ENCODE measurements at places on chromosomes 12 and 14.

DNA sequence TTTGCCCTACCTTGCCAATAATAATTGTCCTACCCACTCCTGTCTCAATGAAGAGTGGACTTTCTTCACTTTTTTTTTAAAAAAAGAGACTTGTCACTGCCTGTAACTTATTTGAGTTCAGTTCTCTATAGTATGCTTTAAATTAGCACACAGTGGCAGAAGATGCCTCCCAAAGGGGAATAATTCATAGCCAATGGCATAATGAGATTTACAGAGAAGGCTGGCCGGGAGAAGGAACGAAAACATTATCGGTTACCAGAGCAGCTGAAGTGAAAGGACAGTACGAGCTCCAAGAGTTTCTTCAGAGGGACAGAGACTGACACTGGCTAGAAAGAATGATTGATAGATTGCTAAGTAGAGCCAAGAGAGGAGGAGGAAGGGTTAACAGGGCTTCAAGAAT lies 356.3 kb downstream of the EMP1 start:
- DNase-seq: no peak

DNA sequence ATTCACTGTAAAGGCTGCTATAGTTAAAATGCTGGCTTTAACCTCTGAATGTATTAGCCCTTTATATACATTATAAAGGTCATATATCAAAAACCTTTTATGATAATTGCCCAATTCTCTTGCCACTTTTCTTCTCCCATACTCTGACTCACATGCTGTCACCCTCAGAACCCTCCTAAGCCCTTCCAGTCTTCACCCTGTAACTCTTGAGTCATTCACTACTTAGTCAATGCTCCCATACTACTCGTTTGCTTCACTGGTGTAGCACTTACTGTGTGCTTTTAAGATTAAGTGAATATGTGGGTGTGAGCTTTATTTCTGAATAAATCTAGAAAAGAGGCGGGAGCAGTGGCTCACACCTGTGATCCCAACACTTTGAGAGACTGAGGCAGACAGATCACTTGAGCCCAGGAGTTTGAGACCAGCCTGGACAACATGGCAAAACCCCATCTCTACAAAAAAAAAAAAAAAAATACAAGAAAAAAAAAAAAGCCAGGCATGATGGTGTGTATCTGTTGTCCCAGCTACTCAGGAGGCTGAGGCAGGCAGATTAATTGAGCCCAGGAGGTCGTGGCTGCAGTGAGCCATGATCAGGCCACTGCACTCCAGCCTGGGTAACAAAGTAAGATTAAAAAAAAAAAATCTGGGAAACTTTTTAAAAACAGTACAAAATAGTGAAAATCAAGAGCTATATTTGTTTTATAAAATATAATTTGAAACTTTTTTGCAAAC lies 37.6 kb downstream of the SPATA7 start:
- DNase-seq: no peak

DNA sequence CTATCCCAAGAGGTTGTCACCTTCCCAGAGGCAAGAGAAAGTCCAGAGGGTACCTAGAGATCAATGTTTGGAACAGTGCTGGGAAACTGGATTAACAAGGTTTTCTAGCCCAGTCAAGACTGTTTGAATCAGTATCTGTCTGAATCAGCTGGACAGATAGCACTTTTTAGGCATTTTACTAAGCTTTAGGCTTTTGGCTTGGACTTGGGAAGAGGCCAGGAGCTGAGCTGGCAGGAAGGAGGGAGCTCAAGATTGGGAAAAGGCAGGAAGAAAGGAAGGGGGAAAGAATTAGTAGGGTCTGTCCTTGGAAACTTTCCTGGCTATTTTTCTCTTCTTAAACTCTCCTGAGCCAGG lies 8.3 kb downstream of the IKZF4 start:
- DNase-seq: no peak

DNA sequence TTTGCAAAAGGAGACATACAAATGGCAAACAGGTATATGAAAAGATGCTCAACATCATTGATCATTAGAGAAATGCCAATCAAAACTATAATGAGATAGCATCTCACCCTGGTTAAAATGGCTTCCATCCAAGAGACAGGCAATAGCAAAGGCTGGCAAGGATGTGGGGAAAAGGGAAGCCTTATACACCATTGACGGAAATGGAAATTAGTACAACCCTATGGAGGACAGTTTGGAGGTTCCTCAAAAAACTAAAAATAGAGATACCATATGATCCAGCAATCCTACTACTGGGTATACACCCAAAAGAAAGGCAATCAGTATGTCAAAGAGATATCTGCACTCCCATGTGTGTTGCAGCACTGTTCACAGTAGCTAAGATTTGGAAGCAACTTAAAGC lies 17.3 kb upstream of the CKAP4 start:
- no peak for DNase-seq

GRCh38 chr12:87054226-87054625 lies 798.0 kb upstream of the MGAT4C start:
- DNase-seq: no peak

- no peak for DNase-seq
Observed at GRCh38 chr14:64038841-64039542, 186.2 kb downstream of the SYNE2 start.

GRCh38 chr12:64618953-64619590 lies 8.8 kb downstream of the RASSF3 start:
- no peak for DNase-seq

- DNase-seq: peak; percentile 91
Observed at GRCh38 chr12:70242695-70243509, at the start of gene CNOT2. Gene CNOT2, plus strand, starts transcription at chr12:70243433. Its CDS starts 34,794 bp downstream, at chr12:70278227.

GRCh38 chr14:84421621-84422020 lies 1108.3 kb upstream of the FLRT2 start:
- no peak for DNase-seq

DNA sequence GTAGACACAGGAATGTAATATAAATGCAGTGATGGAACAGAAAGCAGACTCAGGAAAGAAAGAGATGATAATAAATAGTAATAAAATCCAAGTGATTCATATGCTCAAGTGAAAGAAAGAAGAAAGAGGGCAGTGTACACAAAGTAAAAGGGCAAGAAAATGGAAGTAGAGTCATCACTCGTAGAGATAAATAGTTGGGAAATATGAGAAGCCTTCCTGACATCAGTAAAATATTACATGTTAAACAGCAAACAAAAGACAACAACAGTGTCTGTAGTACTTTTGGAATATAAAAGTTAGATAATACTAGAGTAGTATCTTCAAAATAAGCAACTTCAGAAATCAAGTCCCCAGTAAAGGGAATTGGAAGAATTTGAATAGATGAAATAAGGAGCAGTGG lies 412.3 kb downstream of the RAD51B start:
- DNase-seq: no peak

- no peak for DNase-seq
Observed at GRCh38 chr14:72755766-72756165, 138.1 kb downstream of the DPF3 start.

- DNase-seq: peak; percentile 39
Observed at GRCh38 chr12:121036810-121037326, 2.2 kb downstream of the OASL start.

DNA sequence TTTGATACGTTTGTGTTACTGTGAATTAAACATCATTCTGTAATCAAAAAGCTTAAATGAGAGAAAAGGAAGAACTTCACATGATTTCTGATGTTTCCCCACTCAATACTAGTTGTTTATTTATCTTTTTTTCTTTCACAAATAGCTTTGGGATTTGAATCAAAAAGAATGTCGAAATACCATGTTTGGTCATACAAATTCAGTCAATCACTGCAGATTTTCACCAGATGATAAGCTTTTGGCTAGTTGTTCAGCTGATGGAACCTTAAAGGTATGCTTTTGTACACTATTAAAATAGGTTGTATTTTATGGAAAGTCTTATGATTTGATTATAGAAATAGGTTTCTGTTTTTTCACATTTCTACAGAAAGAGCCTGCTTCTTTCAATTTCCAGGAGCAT lies 41.5 kb downstream of the APAF1 start:
- no peak for DNase-seq
